ENCODE measurements at places on chromosomes 3 and 15.

- no peak for DNase-seq
Measured at GRCh38 chr3:182920515-182921084, 59.7 kb downstream of the DCUN1D1 start.

- no peak for DNase-seq
Measured at GRCh38 chr15:37204692-37205091, 104.3 kb upstream of the MEIS2 start.

DNA sequence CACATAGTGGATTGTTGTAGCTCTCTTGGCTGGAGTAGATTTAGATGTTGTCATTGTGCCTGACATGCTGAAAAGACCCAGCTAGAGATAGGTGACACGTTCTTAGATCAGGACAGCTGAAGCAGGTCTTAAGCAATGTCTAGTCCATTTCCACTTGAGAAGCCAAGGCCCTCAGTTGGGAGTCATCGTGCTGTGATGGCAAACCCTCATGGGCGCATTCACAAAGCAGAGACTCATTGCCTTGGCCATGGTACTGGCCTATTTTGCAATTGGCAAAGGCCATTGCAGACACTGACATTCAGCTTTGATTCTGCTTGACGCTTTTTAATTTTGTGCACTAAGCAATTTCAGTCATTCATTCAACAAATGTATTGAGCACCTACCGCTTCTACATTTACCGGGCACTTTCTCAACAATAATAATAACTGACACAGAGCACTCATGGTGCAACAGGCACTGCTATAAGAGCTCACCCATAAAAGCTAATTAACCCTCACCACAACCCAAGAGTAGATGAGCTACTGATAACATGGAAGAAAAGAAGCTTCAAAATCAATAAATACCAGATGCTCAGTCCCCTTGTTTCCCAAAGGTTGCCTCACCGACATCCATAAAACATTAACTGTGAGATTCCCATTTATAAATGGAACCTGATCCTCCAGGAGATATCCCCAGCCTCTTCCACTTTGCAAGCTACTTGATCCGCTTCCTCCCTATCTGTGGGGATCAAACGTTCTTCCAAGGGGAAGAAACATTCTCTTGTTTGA lies 200.1 kb downstream of the TLE3 start:
- DNase-seq = no peak

- no peak for DNase-seq
Measured at GRCh38 chr3:68483601-68484000, 448.7 kb downstream of the TAFA4 start.

DNA sequence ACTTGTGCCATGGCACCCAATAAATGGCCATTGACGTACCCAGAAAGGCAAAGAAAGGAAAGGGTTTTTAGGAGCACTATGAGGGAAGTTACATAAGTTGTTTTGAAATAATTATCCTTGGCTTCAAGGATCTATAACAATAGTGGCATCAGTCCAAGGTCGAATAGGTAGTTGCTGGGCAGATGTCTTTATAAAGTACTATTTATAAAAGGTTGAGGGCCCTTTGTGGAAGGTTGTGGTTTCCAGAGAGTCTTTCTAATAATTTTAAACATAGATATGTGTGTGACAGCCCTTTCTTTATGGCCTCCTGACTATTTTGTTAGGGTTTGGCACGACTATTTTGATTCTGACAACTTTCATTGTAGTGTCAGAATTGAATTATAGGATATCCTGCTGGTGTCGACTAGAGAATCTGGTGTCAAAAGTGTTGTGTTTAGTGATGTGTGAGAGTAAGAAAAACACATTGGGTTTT lies 260.5 kb downstream of the PYDC2 start:
- DNase-seq = no peak

- no peak for DNase-seq
Measured at GRCh38 chr15:70100474-70101341, 3.0 kb upstream of the TLE3 start.

GRCh38 chr15:83107841-83108181 lies 366 bp downstream of the TM6SF1 start:
- DNase-seq = no peak

- no peak for DNase-seq
Measured at GRCh38 chr3:38582941-38583645, 66.4 kb downstream of the SCN5A start.

GRCh38 chr15:70088455-70088854 lies 9.3 kb downstream of the TLE3 start:
- no peak for DNase-seq

- no peak for DNase-seq
Measured at GRCh38 chr3:151379083-151379734, 5.3 kb downstream of the P2RY12 start.

- DNase-seq = no peak
Measured at GRCh38 chr3:146646261-146646660, 41.1 kb upstream of the PLSCR5 start.

- DNase-seq = no peak
Measured at GRCh38 chr3:181956122-181956521, 244.4 kb downstream of the SOX2 start.

All from stimulated activated CD8-positive, alpha-beta memory T cell treated with anti-CD3 and anti-CD28 coated beads, Interleukin-4, amount 100 ng/mL, for 4 hours (primary cell).